ENCODE measurements at places on chromosomes 5 and 9. TPM values are rescaled to one million over a fixed set of nuclear protein-coding genes. Genes with fewer than 3 reads are reported as not detected.

Gene MARVELD2
- polyA plus RNA-seq: 29.2 TPM

Gene PCDHGA1
- 1.2 TPM for polyA plus RNA-seq

Gene TNFAIP8
- 26.0 TPM for polyA plus RNA-seq

Gene PARP8
- polyA plus RNA-seq: 16.3 TPM

All from renal cortex interstitium (tissue), 15 donors.